ENCODE measurements at places on chromosomes 1 and 21. TPM values are rescaled to one million over a fixed set of nuclear protein-coding genes. Genes with fewer than 3 reads are reported as not detected.

GRCh38 chr1:15633756-15634420, 16.6 kb downstream of the DDI2 start:
- H3K27me3 ChIP-seq: no peaks in the 10 kb centered on the region
- H3K27ac ChIP-seq: no peak overlapping the region
- H3K4me1 ChIP-seq: no peaks in the 10 kb centered on the region
- peaks cover 62% of the 10 kb centered on the region for H3K36me3 ChIP-seq
- DNase-seq: no peak

- no peak overlapping the region for H3K4me3 ChIP-seq
- H3K4me1 ChIP-seq: peaks cover 4% of the 10 kb centered on the region
- no peaks in the 10 kb centered on the region for H3K36me3 ChIP-seq
- no peak for DNase-seq
- H3K27ac ChIP-seq: no peak overlapping the region
Measured at GRCh38 chr1:65825741-65826140, 33.0 kb downstream of the PDE4B start.

KCNE1 gene
- not detected for total RNA-seq

DNA sequence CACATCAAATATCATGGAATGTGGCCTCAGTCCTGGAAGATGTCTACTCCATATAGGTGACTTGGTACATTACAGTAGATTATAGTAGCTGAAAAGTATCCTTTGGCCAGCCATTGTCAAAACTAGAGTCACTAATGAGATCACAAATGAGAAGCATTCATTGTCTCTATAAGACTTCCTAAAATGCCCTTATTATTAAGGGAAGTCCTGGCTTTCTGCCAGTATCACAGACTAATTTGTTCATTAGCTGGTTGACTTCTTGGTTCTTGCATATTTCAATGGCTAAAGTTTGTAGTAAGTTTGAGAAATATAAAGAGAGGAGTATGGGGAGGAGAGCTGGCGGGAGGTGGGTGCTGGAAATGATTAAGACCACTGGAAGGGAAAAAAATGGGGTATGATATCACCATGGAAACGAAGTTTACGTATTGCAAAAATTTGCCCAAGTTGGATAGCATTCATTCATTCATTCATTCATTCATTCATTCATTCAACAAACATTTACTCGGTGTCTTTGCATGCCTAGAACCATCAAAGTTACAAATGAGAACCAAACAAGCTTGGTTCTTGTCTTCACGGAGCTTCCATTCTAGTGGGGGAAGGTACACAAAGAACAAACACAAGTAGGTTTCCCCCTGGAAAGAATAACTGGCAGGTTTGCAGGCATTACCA, 11.7 kb upstream of the B3GALNT2 start:
- no peak overlapping the region for H3K4me3 ChIP-seq
- peaks cover 1% of the 10 kb centered on the region for H3K27me3 ChIP-seq
- H3K4me1 ChIP-seq: peaks cover 2% of the 10 kb centered on the region
- H3K27ac ChIP-seq: no peak overlapping the region
- H3K36me3 ChIP-seq: no peaks in the 10 kb centered on the region
- DNase-seq: no peak

VAV3 gene
- 5.3 TPM for total RNA-seq

GRCh38 chr1:93043057-93043557, 36.0 kb upstream of the MTF2 start:
- H3K4me1 ChIP-seq: peaks cover 21% of the 10 kb centered on the region
- H3K27me3 ChIP-seq: no peaks in the 10 kb centered on the region
- H3K36me3 ChIP-seq: no peaks in the 10 kb centered on the region
- H3K4me3 ChIP-seq: peak overlapping the region; percentile 74
- DNase-seq: no peak

DNA sequence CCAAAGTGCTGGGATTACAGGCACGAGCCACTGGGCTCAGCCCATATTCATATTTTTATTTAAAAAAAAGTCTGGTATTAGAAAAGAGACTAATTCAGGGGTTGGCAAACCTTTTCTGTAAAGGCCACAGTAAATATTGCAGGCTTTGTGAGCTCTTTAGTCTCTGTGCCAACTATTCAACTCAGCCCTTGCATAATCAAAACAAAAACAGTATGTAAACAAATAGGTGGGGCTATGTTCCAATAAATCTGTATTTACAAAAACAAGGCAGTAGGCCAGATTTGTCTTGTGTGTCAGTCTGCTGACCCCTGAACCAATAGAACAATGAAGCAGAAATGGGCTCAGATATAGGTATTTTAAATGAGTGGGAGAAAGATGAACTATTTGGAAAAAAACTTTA, 49.3 kb downstream of the CDC42BPA start:
- no peaks in the 10 kb centered on the region for H3K36me3 ChIP-seq
- H3K27ac ChIP-seq: no peak overlapping the region
- no peak overlapping the region for H3K4me3 ChIP-seq
- no peaks in the 10 kb centered on the region for H3K4me1 ChIP-seq
- H3K27me3 ChIP-seq: peaks cover 18% of the 10 kb centered on the region

EXTL1 gene
- total RNA-seq: not detected

VCAM1 gene
- 0.83 TPM for total RNA-seq

HSD3B1 gene
- not detected for total RNA-seq

AIRE gene
- total RNA-seq: not detected

GRCh38 chr1:201008666-201009360, 14.7 kb downstream of the KIF21B start:
- H3K4me1 ChIP-seq: peaks cover 47% of the 10 kb centered on the region
- H3K27ac ChIP-seq: peak overlapping the region; percentile 47
- no peak for DNase-seq

DNA sequence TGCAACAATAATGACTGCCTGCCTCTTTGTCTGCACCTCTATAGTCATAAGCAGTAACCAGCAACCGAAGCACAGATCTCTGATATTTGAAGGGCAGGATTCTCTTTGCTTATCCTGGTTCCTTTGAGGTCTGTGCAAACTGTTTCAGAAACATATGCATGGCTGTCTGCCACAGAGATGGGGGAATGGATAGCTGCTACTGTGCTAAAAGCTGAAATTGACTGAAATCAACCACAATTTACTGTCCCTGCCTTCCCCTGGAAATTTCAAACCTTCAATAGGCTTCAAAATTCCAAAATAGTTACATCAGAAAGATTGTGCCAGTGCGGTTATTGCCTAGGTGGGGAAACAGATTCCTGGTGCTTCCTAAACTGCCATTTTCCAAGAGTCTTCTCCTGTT, 136.8 kb upstream of the GORAB start:
- H3K36me3 ChIP-seq: no peaks in the 10 kb centered on the region
- H3K27ac ChIP-seq: no peak overlapping the region
- H3K4me3 ChIP-seq: no peak overlapping the region
- H3K27me3 ChIP-seq: peaks cover 21% of the 10 kb centered on the region

DNA sequence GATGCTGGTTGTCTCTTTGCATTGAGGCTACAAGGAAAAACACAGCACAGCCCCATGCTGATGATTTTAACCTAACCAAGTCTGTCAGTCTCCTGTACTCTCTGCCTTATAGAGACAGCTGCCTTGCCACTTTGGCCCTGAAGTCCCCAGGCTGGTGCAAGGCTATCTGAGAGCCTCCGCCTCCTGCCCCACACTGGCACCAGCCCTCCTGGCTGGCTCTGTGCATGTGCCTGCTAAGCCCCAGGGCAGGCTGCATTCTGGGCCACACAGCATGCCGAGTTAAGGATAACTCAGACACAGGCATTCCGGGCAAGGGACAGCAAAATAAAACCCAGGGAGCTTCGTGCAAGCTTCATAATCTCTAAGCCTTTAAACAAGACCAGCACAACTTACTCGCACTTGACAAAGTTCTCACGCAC, 910 bp downstream of the RUNX1 start:
- DNase-seq: peak; percentile 47
- H3K4me3 ChIP-seq: peak overlapping the region; percentile 91
- peaks cover 87% of the 10 kb centered on the region for H3K4me1 ChIP-seq
- peak overlapping the region; percentile 97 for H3K27ac ChIP-seq

RIMKLA gene
- 9.8 TPM for total RNA-seq

DNA sequence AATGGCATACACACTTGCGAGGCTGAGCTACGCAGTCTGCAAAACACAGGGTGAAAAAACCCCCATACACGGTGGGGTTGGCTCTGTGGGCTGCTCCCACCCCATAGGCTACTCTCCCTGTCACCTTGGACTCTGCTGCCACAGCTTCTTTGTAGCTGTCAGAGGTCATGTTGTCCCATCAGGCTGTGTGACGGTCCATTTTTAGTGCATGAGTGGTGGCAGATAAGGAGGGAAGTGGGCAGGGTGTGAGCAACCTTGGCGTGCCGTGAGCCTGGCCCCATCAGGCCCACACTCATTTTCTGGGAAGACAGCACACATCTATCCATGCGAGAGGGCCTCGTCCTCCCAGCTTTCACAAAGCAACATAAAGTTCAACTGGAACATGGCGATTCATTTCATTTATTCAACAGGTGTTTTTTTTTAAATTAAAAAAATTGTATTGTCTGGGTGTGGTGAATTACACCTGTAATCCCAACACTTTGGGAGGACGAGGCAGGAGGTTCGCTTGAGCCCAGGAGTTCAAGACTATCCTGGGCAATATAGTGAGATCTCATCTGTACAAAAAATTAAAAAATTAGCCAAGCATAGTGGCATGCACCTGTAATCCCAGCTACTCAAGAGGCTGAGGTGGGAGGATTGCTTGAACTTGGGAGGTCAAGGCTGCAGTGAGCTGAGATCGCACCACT, 9.5 kb downstream of the GPR137B start:
- no peaks in the 10 kb centered on the region for H3K36me3 ChIP-seq
- no peak for DNase-seq
- H3K4me3 ChIP-seq: no peak overlapping the region
- H3K4me1 ChIP-seq: peaks cover 17% of the 10 kb centered on the region
- no peak overlapping the region for H3K27ac ChIP-seq

GRCh38 chr1:8202182-8202905, 115.6 kb upstream of the SLC45A1 start:
- H3K27me3 ChIP-seq: no peaks in the 10 kb centered on the region
- H3K4me3 ChIP-seq: no peak overlapping the region
- H3K36me3 ChIP-seq: no peaks in the 10 kb centered on the region
- peak; percentile 13 for DNase-seq
- no peak overlapping the region for H3K27ac ChIP-seq

DNA sequence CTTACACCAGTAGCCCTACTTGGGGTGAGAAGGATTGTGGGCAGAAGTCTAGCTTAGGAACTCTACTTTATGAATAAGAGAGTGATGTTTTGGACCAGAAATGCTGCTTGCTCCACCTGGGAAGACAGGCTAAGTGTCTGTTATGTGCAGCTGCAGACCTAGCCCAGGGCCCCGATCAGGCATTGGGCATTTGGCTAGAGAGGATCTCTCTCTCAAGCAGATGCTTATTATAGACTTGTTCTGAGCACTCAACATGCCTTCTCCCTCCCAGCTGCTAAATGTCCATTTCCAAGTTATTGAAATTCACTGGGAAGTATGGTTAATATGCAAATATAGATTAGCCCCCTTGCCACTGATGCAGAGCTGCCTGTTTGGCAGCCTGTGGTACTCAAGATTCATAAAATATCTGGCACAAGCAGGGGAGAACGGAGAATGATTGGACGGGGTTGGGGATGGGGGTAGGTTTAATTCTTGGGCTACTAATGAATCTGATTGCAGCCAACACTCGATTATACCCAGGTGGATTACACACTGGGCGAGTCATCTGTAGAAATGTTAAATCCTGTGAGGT, 115.9 kb downstream of the KCND3 start:
- no peaks in the 10 kb centered on the region for H3K36me3 ChIP-seq
- H3K27me3 ChIP-seq: peaks cover 12% of the 10 kb centered on the region
- H3K27ac ChIP-seq: no peak overlapping the region

DNA sequence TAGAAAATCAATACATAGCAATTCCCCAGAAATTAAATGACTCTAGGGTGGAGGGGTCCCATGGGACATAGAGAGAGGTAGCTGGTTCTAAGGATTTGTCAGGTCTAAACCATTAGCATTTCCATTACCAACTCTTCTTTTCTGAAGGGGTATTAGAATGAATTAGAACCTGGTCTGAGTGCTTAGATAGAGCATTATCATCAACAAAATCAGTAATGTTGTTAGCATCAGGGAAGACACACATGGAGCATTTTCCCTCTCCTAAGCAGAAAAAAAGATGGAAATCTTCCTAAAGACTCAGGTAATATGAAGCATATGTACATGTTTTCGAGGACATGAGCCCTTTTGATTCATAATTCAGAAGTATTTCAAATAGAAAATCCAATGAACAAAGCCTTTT, 984.4 kb upstream of the NCAM2 start:
- no peaks in the 10 kb centered on the region for H3K27me3 ChIP-seq
- H3K27ac ChIP-seq: no peak overlapping the region
- H3K4me3 ChIP-seq: no peak overlapping the region
- no peaks in the 10 kb centered on the region for H3K36me3 ChIP-seq

CATSPERE gene
- total RNA-seq: 0.58 TPM

DNA sequence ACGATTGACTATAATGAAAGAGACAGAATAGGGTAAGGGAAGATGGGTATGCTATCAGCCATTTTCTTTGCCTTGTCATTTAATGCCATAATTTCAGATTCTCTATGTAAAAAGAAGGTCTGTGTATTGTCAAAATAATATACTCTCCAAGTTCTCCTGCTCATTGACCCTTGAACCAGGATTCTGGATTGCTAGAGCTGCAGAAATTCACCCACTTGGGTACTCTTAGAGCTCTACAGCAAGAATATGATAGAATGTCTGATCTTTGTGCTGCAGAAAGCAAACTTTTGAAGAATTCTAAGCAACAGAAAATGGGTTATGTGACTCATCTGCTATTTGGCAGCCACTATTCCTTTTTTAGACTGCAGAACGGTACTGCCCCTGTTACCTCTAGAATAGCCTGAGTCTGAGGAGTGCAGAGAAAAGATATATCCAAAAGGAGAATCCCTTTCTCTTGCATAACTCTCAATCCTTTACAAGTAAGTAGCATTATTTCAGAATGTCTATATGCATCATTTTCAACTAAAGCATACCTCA, 78.2 kb upstream of the TENT5C start:
- no peak for DNase-seq
- peaks cover 12% of the 10 kb centered on the region for H3K36me3 ChIP-seq
- no peak overlapping the region for H3K4me3 ChIP-seq
- H3K27me3 ChIP-seq: no peaks in the 10 kb centered on the region
- H3K4me1 ChIP-seq: peaks cover 31% of the 10 kb centered on the region

DNA sequence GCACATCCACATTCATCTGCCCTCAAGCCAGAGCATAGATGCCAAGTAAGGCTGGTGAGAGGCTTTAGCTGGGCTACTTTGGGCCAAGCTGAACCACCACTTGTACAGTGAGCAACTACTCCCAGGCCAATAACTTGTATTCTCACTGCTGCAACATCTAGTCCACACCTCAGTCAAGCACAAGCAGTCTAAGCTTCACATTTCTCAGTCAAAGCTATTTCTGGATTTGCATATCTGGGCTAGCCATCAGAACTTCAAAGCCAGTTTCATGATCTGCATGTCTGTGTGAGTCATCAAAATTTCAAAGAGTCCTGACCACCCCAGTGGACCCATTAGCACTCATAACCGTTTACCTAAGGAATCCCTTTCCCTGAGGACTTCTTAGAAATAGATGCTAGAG, 77.7 kb upstream of the DIRAS3 start:
- H3K36me3 ChIP-seq: no peaks in the 10 kb centered on the region
- no peak overlapping the region for H3K27ac ChIP-seq
- H3K27me3 ChIP-seq: no peaks in the 10 kb centered on the region
- no peaks in the 10 kb centered on the region for H3K4me1 ChIP-seq

- H3K36me3 ChIP-seq: peaks cover 11% of the 10 kb centered on the region
- H3K4me3 ChIP-seq: no peak overlapping the region
- peaks cover 55% of the 10 kb centered on the region for H3K4me1 ChIP-seq
- peak overlapping the region; percentile 52 for H3K27ac ChIP-seq
- DNase-seq: no peak
Measured at GRCh38 chr1:67175530-67176087, 9.4 kb downstream of the IL23R start.

GRCh38 chr1:13549521-13549920, 34.1 kb upstream of the PDPN start:
- H3K27me3 ChIP-seq: peaks cover 3% of the 10 kb centered on the region
- H3K4me1 ChIP-seq: no peaks in the 10 kb centered on the region
- DNase-seq: no peak
- no peak overlapping the region for H3K4me3 ChIP-seq
- no peak overlapping the region for H3K27ac ChIP-seq

Data from activated CD8-positive, alpha-beta T cell treated with anti-CD3 and anti-CD28 coated beads for 36 hours (primary cell).